ENCODE measurements at places on chromosomes 16 and 17.

DNA sequence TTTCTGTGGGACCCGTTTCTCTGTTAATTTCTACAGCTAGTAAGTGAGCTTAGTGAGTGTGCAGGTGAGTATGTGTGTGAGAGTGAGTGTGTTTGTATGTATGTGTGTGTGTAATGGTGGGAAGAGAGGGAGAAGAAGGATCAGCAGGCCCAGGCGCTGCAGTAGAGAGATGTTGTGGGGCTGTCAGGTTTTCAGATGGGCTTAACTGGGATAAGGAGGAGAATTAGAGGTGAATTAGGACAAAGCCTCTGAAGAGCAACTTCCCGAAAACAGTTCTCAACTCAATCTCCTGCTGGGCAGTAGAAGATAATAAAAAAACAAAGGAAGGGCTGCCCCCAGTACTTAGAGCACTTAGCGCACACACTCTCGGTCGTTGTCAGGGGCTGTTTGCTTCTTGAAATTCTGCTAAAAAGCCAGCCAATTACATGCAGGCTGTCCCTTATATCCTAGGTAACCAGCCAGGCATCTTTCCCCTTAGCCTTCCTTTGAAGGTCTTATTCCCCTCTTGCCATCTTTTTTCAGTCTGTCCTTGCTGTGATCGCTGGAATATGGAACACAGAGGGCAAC lies 63.4 kb downstream of the CLEC16A start:
- DNase-seq, result no peak

- no peak for DNase-seq
These were observed 2.7 kb upstream of the FOXN1 start for GRCh38 chr17:28503420-28503819.

DNA sequence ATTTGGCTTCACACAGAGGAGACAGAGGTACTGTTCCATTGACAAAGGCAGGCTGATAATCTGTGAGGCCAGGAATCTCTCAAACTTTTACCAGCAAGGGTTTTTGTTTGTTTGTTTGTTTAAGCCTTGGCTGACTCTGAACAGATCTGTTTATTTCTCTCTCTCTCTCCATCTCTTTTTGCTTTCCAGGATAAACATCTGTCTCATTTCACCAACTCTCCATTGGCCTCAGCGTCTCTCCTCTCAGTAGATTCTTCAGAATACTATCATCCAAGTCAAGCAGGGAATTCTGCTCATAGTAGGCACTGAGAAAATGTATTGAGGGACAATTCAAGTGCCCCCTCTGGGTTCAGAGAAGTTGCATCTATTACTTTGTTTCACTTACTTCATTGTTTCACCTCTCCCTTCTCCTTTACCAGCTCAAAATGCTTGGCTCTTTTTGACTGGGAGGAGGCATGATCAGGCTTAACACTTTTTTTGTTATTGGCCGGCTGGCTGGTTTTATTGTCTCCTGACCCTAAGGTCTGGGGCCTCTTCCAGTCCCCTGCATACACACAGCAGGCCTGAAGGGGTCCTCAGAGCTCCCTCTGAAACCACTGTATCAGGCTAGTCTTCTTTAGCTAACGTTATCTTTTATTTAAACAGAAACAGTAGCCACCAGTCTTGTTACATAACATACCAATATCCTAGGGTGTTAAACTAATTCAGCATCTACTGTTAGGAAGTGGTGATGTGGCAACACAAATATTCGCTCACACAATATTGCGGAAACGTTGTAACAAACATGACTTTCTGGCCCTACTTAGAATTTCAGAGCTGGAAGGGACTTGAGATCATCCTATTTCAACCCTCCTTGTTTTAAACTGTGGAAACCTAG lies 2.0 kb upstream of the YPEL2 start:
- peak; percentile 70 for DNase-seq

DNA sequence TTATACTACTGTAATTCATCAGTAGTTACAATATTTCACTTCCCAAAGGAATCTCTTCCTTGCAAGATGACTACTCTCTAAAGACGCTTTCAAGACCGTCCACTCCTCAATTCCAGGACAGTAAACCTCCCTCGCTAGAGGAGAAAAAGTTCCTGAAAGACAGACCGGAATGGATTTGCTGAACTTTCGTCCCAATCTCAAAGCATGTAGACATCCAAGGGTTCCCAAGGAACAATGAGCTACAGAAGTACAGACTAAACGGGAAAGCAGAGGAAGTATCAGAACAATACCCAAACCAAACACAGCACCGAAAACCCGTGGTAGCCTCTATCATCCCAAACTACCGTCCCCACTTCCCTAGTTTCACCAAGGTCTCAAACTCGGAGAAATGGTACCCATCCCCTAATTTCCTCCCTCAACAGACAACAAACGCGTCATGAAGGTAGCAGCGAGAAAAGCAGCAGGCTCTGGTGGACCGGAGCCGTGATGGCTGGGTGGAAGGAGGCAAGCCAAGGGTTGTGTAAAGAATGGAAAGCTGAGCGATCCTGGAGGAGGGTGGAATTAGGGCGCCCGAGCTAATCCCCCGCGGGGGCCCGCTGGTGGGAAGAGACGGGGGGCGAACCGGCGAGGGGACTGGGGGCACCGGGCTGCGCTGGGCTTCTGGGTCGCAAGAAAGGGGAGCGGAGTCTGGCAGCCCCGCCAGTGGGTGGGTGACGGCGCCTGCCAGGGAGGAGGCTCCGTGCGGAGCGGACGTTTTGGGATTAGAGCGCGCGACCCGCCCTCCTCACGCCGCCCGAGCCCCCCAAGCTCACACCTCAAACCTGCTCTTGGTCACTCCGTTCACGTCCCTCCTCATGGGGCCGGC lies 647 bp downstream of the FBXL20 start:
- peak; percentile 42 for DNase-seq

DNA sequence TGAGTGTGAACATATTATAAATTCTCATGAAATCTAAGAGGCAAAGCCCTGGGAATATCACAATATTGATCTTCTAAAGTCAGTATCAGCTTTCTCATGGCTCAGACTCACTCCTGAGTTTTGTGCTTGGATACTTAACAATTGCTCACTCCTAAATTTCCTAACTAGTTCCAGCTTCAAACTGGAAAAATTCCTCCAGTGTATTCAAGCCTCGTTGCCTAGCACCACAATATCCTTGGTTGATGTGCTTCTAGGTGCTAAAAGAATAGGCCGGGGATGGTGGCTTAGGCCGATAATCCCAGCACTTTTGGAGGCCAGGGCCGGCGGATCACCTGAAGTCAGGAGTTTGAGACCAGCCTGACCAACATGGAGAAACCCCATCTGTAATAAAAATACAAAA lies 62.5 kb downstream of the XYLT1 start:
- no peak for DNase-seq

- DNase-seq, result no peak
These were observed 47.8 kb upstream of the NUFIP2 start for GRCh38 chr17:29341726-29342125.

- no peak for DNase-seq
These were observed at the start of gene BTBD17 for GRCh38 chr17:74361230-74362068. Gene BTBD17 (minus strand): TSS chr17:74361868. CDS start chr17:74361819, 49 bp downstream.

DNA sequence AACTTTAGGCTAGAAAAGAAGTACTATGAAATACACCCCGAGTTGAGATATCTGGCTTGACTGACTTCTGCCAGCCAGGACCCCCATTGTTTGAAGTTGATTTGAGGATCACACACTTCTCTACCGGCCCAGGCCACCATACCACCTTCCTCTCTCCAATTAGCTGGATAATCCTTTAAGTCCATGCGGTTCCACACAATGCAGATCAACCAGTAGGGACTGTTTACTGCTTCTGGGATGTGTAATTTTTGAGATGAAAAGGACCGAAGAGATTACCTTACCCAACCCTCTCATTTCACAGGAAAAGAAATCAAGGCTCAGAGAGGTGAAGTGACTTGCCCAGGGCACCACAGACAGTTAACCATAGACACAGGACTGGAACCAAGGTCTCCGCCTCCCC lies 20.5 kb downstream of the ERN1 start:
- DNase-seq, result no peak

GRCh38 chr17:66548158-66548557 lies 245.7 kb downstream of the PRKCA start:
- no peak for DNase-seq

DNA sequence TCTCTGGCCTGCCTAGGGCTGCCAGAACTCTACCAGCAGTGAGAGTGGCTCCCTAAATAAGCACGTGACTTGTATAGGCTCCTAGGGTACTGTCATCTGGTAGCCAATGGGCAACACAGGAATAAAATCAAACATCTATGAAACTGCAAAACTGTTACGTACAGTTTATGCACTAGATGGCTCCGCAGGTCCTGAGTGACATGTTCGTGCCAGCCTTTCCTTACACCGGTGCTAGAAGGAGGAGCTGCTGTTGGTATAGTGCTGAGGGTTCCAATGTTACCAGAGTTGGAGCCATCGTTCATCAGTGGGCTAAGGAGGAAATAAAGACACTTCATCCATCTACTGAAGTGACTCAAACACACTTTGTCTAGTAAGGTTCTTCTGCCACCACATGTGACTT lies 63.2 kb upstream of the TRAP1 start:
- DNase-seq, result no peak

GRCh38 chr17:42273474-42274252 lies 2.5 kb downstream of the STAT5B start:
- no peak for DNase-seq

GRCh38 chr16:80997964-80998620 lies 8.6 kb downstream of the CMC2 start:
- DNase-seq, result no peak

DNA sequence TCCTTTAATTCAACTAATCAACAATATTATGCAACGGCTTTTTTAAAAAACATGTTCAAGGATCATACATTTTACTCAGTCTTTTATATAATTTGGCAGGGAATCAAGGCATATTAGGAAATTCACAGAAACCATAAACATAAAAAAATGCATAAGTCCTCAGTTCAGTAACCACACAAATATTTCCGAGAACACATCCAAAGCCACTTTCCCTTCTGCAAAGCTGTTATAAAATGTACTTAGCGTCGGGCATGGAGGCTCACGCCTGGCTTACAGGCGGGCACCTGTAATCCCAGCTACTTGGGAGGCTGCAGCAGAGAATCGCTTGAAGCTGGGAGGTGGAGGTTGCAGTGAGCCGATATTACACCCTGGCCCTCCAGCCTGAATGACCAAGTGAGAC lies 9.7 kb upstream of the ZC3H7A start:
- no peak for DNase-seq

DNA sequence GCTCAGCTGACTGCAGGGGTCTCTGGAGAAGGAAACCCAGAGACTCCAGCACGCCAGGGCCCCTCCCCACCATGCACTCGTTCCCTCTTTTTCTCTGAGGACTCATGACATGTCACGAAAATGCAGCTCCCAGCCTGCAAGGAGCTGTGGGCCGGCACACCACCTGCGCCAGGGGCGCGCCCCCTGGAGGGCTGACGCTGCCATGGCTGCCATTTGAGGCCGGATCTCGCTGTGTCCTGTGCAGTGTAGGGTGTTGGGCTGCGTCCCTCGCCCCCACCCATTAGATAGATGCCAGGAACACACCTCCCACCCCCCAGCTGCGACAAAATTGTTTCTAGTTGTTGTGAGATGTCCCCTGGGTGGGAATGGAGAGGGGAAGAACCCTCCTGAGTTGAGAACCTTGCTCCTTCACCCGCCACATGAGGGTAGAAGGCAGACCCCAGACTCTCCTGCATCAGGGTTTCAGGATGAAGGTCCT lies 8.2 kb downstream of the SYNGR2 start:
- DNase-seq, result peak; percentile 69

DNA sequence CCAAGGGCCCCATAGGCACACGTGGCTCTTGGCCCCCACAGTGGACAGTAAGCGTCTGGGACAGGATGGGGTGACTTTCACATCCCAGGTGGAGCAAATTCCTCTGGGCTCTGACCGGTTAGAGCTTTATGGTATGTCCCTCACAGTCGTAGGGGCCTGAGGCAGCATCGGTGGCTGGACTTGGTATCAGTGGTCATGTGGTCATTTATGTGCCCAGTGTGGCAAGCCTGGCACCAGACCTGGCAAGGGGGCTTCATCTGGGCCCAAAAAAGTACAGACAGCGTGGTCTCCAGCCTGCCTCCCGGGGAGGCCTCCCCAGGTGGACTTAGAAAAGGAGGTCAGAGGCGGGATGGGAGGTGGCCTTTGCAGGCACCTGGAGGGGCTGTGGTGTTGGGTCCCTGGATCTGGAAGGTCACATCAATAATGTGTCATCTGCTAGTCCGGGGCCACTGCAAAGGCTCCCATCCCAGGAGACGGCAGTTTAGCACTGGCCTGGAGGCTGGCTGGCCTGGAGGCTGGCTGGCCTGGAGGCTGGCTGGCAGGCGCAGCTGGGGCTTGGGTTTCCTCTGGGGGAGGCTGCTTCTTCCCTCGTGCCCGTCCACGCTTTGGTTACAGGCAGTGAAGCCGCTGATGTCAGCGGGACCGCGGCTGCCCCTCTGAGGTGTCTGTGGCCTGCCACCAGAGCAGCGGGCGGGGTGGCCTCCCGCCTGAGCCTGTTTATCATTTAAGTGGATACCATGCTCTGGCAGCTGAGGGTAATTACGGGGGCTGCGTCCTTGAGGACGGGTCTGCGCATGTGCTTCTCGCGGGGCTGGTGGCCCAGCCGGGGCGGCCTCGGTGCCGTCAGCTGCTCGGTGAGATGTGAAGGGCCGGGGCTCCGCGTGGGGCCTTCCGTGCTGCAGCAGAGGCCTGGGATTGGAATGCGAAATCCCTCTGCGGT lies 20.7 kb upstream of the CBX4 start:
- no peak for DNase-seq

DNA sequence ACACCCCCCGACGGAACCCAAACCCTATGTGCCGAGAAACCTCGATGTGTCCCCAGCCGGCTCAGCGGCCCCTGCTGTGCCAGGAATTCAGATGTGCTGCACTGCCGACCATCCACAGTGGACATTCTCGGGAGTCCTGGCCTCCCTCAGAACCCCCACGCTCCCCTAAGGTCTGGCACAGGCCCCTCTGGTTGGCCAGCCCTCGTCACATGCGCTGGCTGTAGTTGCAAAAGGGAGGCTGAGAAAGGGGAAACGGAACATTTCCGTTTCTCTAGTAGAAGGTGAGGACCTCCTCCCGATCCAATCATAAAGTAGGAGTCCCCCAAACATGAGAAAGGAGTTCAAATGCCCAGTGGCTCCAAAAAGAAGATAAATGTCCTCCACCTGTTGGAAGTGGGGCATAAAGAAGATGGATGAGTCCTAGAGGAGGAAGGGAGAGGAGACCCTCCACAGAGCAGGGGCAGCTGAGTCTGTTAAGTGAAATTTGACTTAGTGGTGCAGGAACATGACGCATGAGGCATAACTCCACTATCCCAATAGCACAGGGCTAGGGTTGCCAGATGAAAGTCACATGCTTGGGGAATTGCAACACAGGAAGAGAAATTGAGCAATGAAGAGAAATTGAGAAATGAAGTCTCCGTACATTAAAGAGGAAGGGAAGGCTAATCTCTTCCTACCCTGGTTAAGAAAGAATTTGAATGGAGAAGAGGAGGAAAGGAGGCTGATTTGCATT lies 49.3 kb upstream of the WSB1 start:
- DNase-seq, result peak; percentile 62

Measured in left hindlimb (tissue), 1 donor.